Effector CD8-positive, alpha-beta T cell (primary cell): ENCODE measurements at places on chromosomes 4 and X.

DNA sequence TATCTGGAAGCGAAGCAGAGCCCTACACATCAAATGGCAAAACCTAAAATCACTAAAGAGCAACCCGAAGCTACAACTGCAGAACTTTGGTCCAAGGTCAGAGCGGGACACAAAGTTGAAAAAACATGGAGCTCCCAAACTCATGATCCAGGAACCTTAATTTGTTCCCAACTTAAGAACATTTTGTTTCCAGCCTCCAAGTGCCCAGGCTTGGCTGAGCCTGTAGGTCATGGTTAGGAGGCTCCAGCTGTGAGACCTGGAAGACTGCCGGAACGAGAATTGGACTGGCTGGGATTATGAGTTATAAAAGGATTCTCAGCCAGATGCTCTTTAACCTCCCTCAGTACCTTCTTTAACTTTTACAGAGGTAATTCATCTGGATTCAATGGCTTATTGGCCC, 349.1 kb upstream of the DDX53 start:
- no peak for DNase-seq

- no peak for DNase-seq
These were observed 423 bp downstream of the RPL39 start for GRCh38 chrX:119790977-119791436.

DNA sequence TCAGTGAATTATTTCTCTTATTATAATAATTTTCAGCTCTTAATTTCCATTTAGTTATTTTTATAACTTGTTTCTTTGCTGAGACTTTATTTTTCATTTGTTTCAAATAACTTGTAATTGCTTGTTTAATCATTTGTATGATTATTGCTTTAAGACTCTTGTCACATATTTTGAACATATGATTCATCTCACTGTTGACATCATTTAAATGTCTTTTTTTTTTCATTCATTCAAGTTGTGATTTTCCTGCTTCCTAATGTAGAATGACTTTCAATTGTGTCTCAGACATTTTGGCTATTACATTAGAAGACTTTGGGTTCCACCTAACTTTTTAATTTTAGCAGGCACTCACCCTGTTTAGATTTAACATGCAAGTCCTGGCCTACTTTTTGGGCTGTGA, 234.8 kb upstream of the DIPK2B start:
- DNase-seq, result no peak

GRCh38 chrX:105229146-105229545, 8.7 kb upstream of the TEX13A start:
- DNase-seq, result no peak

DNA sequence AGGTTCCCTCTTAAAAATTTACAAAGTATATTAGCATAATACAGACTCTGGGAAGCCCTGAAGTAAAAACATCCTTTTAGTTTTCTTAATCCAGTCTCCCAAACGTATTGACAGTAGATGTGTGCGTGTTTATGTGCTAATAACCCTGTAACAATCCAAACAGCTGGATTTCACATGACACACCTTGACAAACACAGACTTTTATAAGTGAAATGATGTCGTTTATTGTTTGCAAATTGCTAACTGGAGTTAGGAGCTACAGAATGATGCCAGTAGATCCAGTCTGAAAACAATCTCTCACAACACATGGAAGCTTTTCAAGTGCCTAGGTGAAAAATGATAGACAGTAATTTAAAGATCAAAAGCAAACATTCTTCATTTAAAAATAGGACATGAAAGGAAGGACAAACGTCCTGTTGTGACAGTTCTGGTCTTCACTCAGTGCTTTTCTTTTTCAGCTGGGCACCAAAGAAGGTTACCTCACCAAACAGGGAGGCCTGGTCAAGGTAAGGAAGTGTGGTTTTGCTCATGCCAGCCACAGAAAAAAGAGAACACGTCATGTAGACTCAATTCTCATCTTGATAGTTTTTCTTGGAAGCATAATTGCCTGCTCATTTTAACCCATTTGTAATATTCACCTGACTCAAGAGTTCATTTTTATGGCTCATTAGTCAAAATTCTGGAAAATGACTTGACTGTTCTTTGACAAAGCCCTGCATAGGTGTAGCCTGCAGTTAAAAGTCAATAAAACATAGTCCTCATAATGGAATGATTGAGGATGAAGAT, 32.9 kb downstream of the LAMTOR3 start:
- DNase-seq, result no peak

DNA sequence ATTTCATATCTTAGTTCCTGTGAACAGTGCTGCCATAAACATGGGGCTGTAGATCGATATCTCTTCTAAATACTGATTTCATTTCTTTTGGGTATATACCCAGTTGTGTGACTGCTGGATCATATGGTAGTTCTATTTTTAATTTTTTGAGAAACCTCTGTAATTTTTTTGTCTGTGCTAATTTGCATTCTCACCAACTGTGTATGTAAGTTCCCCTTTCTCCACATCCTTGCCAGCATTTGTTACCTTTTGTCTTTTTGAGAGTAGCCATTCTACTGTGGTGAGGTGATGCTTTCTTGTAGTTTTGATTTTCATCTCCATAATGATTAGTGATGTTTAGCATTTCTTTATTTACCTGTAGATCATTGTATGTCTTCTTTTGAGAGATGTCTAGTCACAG, 2086.5 kb upstream of the TENM3 start:
- DNase-seq, result no peak

- DNase-seq, result no peak
These were observed 109.2 kb downstream of the PSAPL1 start for GRCh38 chr4:7325541-7325940.

DNA sequence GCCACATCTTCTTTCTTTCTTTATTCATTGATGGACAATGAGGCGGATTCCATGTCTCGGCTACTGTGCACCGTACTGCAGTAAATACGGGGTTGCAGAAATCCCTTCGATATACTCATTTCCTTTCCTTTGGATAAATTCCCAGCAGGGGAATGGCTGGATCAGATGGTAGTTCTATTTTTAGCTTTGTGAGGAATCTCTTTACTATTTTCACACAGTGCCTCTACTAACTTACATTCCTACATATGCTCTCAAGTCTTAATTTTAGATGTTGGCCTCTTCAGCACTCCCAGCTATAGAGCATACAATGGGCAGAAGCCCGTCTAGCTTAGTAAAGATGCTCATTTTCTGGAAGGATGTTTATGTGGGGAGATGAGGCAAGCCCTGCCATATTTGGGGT, 317.4 kb downstream of the ASMT start:
- DNase-seq, result no peak

GRCh38 chr4:3344596-3344995, 51.8 kb downstream of the RGS12 start:
- no peak for DNase-seq

DNA sequence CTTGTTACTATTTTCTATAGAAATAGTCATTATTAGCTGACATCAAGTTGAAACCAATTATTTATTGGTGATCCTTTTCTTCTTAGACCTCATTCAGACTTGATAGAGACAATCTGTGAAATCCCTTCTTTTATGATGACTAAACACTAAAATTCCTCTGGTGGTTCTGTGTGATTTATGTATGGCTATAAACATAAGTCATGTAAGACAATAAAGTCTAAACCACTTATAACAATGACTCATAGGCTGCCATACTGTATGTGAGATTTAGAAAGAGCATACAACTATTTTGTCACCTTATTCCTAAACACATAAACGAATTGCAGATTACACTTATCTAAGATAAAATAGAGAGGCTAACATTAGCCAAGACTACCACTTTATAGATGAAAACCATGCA, 101.1 kb upstream of the PRR32 start:
- DNase-seq, result no peak

DNA sequence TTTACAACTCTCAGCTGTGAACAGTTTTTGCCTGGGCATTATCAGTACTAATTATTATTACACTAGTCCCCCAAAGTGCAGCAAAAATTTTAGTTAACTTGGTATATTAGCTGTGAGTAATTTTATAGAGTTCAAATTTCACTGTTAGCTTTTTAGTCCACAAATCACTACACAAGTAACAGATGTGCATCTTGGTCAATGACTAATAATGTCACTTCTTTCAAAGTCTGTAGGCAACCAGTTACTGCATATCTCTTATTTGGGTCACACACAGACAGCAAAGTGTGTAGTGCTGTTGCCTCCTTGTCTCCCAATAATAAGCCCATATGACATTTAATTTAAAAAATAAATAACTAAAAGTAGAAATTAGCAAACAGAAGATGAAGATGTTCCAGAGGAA, 159.9 kb downstream of the SCFD2 start:
- DNase-seq, result no peak

- DNase-seq, result no peak
These were observed 23.3 kb downstream of the BRCC3 start for GRCh38 chrX:155094468-155095061.

GRCh38 chrX:119636419-119636818, 30.2 kb upstream of the NKRF start:
- no peak for DNase-seq

- no peak for DNase-seq
These were observed 921.9 kb upstream of the DIAPH2 start for GRCh38 chrX:95762716-95763115.

GRCh38 chrX:153297376-153297775, 24.2 kb downstream of the PNMA6F start:
- no peak for DNase-seq

DNA sequence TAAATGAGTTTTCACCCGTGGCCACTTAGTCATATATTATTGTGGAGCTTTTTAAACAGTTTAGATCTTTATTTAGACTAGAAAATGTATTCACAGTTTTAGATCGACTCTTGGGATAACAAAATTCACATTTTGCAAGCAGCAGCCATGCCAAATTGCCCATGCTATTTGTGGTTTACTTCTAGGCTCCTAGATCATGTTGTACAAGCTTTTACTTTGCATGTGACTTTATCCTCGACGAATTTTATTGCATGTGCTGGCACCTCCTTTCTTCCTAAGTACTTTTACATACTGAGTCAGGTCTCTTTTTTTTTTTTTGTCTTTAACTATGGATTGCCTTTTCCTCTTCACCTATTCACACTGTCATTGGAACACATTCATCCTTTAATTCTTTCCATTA, 23.2 kb downstream of the BBS12 start:
- no peak for DNase-seq

DNA sequence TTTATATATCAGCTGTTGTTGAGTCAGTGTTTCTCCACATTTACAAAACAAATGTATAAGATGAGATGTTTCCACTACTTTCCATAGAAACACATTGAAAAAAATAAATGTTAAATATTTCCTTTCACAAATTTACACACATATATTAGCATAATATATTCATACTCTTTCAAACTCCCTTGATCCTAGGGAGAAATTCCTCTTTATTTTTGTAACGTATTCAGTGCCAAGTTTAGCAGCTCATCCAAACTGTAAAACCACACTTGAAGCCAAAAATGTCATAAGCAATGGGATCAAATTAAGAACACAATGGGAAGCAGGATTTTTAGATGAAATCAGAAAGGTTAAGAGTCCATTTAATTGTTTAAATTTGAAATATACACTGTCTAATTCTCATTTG, 381.1 kb upstream of the MAD2L1 start:
- no peak for DNase-seq

- no peak for DNase-seq
These were observed 81.7 kb downstream of the FREM3 start for GRCh38 chr4:143618811-143619210.

DNA sequence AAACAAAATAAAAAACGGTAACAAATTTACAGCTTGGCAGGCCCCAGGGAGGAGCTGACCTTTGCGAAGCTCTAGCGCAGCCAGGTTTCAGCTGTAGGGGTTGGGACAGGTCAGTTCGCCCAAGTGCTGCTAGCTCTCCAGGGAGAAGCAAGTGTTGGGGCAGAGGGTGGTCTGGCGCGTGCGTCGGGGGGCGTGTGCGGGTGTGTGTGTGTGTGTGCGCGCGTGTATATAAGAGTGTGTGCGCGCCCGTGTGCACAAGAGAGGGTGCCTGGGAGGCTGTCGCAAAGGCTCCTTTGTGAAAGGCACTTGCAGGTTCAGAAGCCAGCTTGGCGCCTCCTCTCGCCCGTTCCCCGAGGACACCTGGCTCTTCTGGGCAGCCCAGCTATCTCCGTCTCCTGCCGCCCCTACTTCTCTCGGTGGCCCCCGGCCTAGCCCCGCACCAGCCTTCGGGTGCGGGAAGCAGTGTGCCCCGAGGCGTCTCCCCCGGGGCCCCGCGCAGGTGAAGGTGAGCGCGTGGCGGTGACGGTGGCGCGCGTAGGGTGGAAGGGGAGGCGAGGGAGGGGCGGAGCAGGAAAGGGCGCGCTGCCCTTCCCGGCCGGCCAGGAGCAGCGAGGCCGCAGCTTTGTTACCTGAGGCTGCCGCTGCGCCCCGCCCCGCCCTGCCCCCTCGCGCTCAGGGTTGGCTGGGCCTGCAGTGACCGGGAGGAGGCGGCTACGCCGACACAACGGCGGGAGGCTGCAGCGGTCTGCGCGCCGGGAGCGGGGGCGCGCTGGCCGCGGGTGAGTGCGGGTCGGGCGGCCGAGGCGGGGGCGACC, at the start of gene FHDC1:
FHDC1 (plus strand) TSS at position 693 of the 815 bp plus-strand sequence. CDS start 6,735 bp downstream, outside the sequence.
- no peak for DNase-seq

GRCh38 chrX:77014377-77015372, 432.5 kb upstream of the FGF16 start:
- no peak for DNase-seq

GRCh38 chr4:81445196-81445595, 26.5 kb downstream of the RASGEF1B start:
- no peak for DNase-seq

- no peak for DNase-seq
These were observed 37.2 kb upstream of the SCRG1 start for GRCh38 chr4:173436149-173436579.

DNA sequence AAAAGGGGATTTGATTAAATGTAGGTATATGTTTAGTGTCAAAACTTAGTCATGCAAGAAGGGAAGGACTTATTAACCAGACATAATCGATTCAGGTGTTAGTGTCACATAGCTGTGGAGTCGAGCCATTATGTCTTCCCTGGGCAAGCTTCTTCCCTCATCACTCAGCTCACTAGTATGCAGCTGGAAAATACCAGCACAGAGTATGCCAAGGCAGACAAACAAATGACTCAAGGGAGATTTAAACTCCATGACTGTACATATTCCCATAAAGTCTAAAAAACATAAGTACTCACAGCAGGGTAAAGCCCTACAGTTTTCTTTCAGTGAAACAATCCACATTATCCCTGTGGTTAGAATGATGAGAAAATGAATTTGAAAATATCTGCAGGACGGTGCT, 304.5 kb downstream of the CBLL2 start:
- no peak for DNase-seq
